ENCODE measurements at places on chromosomes 5 and 9.

GRCh38 chr5:171589461-171589860 is 170.0 kb downstream of the FGF18 start:
- no peak for DNase-seq

GRCh38 chr5:160507221-160507721 is 85.6 kb downstream of the PTTG1 start:
- DNase-seq: no peak

GRCh38 chr9:18492612-18493011 is 18.7 kb downstream of the ADAMTSL1 start:
- DNase-seq: no peak

GRCh38 chr9:112348257-112349007 is 15.0 kb upstream of the PTBP3 start:
- peak; percentile 35 for DNase-seq

- DNase-seq: no peak
Measured at GRCh38 chr5:127216898-127217675, 73.5 kb upstream of the MEGF10 start.

- no peak for DNase-seq
Measured at GRCh38 chr9:16138561-16139491, 586.0 kb downstream of the CCDC171 start.

DNA sequence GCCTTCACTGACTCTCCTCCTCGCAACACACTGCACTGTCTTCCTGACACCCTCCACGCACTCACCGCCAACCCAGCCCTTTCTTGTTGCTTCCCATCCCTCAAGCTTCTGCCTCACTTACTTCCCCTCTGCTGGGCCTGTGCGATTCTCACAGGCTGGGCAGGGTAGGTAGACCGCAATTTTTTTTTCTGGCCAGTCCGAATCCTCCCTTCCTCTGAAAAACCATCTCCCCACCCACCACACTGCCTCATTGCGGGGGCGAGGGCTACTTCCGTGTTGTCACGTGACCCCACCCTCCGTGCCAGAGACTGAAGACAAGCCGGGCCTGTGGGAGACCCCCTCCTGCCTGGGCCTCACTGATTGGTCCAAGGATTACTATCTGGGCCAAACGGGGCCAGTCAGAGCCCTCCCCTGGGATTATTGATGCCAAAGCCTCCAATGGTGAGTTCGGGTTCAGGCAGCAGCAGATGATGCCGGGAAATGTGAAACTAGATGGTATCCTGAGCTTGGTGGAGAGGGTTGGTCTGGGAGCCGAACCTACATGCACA is 73.1 kb downstream of the STK10 start:
- no peak for DNase-seq

GRCh38 chr9:120663380-120663779 is 50.9 kb downstream of the MEGF9 start:
- DNase-seq: no peak

DNA sequence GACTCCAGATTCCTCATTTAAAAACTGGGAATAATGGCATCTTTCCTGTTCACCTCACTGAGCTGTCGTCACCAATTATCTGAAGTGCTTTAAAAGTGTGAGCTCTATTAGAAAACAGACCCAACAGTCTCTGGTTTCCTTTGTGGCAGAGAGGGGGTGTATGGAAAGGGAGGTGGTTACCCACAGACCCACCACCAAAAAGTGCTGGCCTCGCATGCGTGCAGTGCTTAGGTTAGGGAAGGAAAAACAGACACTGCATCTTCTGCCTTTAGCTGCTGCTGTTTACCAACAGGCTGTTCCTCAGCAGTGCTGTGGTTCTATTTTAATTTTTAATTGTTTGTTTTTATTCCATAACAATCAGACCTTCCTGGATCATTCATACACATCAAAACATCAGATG is 249.6 kb downstream of the PIK3R1 start:
- no peak for DNase-seq

- DNase-seq: no peak
Measured at GRCh38 chr5:115388240-115388639, 91.8 kb upstream of the CCDC112 start.

GRCh38 chr5:15510831-15511230 is 10.9 kb downstream of the FBXL7 start:
- DNase-seq: no peak

DNA sequence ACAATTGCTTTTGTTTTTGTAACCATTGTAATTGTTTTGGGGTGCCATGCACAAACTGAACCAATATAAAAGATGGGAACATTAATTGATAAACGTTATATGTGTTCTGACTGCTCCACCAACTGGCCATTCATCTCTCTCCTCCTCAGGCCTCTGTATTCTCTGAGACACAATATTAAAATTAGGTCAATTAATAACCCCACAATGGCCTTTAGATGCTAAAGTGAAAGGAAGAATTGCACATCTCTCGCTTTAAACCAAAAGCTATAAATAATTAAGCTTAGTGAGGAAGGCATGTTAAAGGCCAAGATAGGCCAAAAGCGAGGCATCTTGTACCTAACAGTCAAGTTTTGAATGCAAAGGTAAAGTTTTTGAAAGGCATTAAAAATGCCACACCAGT is 448.4 kb upstream of the ITGA1 start:
- DNase-seq: no peak

DNA sequence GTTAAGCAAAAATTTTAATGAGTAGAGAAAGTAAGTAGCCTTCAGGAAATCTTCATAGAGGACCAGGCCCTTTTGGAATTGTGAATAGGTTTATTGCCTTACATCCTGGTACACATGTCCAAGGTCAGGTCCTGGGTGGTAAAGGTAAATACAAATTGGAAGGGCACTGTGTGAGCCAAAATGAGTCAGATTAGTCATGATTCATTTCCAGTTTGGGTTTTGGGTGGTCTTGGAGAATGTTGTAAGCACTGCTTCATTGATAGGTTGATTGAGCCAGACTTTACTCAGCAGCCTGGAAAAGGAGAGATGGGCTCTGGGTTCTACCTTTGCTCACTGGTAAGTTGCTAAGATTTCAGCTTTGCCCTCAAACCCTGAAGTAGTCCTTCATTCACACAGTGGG is 82.5 kb upstream of the ZNF169 start:
- no peak for DNase-seq

Data from stimulated activated CD4-positive, alpha-beta T cell treated with anti-CD3 and anti-CD28 coated beads, Interleukin-1b, Interleukin-23, amount 100 ng/mL, for 1 hour (primary cell).